ENCODE measurements at places on chromosomes 1 and 21. TPM values are rescaled to one million over a fixed set of nuclear protein-coding genes. Genes with fewer than 3 reads are reported as not detected.

- DNase-seq: no peak
Measured at GRCh38 chr1:242425232-242425631, 99.3 kb downstream of the PLD5 start.

CD53 gene
- 11.9 TPM for total RNA-seq

DNA sequence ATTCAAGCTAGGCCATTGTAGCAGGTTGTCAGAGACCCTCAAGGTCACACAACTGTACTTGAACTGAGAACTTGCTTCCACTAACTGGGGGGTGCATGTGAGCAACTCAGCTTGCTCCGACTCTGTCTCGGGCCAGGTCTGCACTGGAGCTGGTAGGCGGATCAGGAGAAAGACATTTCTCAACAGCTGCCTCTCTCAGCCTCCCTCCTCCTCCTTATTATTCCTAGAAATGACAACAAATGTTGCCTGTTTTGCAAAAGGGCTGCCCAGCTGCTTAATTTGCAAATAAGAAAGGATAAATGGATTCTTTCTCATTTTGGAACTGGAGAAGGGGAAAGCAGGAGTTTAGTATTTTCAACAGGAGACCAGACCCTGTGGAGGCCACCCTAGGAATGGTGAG lies 140.5 kb downstream of the RHOU start:
- DNase-seq: peak; percentile 63

DNA sequence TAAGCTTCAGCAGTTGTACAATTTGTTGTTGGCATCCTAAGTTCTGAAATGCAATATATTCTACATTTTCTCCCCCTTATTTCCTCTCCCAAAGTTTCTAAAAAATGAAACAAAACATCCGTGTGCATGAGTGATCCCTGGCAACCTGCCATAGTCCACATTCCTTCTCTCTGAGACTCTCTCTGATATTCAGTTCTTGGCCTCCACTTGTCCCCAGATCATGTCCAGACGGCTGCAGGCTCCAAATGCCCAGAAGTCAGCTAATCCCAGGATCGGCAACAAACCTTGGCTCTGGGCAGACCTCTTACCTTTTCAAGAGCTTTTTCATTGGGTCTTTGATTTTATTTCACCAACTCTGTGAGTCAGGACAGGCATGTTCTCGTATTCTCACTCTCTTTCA lies 187.8 kb downstream of the ETS2 start:
- peak; percentile 74 for DNase-seq

ARHGEF2 gene
- total RNA-seq: 56.6 TPM

AGBL4 gene
- total RNA-seq: 2.4 TPM

GRCh38 chr1:117585086-117585485 lies 20.8 kb upstream of the TENT5C start:
- no peak for DNase-seq

- DNase-seq: peak; percentile 74
Measured at GRCh38 chr21:37338671-37339551, 27.7 kb upstream of the DYRK1A start.

MLLT11 gene
- total RNA-seq: 1.7 TPM

IARS2 gene
- total RNA-seq: 60.0 TPM

GRCh38 chr1:9852410-9853248 lies 28.9 kb upstream of the CLSTN1 start:
- no peak for DNase-seq

- DNase-seq: no peak
Measured at GRCh38 chr1:193083365-193084088, 21.7 kb downstream of the GLRX2 start.

- DNase-seq: no peak
Measured at GRCh38 chr1:220217383-220217988, 54.8 kb downstream of the RAB3GAP2 start.

DNA sequence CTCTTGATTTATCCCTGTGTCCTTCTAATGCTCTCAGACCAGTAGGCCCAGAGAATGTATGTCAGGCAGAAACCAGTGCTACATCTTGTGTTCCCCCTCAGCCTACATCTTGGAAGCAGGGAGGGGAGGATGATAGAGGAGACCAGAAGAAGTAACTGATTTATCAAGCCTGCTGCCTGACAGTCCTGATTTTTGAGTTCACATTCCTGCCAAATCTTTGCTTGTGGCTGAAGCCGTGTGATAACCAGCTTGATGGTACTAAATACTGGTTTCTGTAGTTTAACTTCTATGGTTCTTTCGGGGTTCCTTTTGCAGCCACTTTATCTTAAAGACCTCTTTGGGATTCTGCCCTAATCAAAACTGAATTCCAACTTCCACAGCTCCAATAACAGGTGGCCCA lies 59.7 kb upstream of the WDR26 start:
- no peak for DNase-seq

- no peak for DNase-seq
Measured at GRCh38 chr1:31605908-31606427, 11.5 kb upstream of the HCRTR1 start.

LRRIQ3 gene
- total RNA-seq: 0.19 TPM

All from right cardiac atrium (tissue), 5 donors.